Stimulated activated CD4-positive, alpha-beta T cell treated with anti-CD3 and anti-CD28 coated beads, Interleukin-1b, Interleukin-23, amount 100 ng/mL, for 24 hours (primary cell): ENCODE measurements at places on chromosomes 6 and 20.

DNA sequence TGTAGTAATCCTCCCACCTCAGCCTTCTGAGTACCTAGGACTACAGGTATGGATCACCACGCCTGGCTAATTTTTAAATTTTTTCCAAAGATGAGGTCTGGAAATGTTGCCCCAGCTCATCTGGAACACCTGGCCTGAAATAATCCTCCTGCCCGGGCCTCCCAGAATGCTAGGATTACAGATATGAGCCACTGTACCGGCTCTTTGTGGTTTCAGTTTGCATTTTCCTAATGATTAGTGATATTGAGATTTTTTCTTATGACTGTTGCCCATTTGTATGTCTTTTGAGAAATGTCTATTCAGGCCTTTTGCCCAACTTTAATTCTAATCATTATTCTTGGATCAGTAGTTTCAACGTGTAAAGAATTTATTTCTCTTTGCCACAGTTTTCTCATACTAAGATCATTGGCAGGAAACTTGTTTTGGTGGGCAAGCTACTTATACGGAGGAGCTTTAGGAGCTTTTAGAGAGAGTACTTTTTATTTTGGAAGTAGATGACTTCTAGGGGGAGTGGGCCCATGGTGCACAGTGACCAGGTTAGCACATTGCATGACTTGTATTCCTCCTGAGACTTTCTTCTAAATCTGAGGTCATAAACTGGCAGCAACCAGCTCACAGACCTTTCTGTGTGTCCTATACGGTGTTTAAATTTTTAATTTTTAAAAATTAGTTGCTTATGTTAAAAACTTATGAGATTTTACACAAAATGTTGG lies 62.3 kb downstream of the STK4 start:
- no peak for DNase-seq

- no peak for DNase-seq
Observed at GRCh38 chr6:26493258-26493657, 6.8 kb upstream of the BTN1A1 start.

- DNase-seq, result no peak
Observed at GRCh38 chr6:38391206-38391605, 248.5 kb downstream of the BTBD9 start.

DNA sequence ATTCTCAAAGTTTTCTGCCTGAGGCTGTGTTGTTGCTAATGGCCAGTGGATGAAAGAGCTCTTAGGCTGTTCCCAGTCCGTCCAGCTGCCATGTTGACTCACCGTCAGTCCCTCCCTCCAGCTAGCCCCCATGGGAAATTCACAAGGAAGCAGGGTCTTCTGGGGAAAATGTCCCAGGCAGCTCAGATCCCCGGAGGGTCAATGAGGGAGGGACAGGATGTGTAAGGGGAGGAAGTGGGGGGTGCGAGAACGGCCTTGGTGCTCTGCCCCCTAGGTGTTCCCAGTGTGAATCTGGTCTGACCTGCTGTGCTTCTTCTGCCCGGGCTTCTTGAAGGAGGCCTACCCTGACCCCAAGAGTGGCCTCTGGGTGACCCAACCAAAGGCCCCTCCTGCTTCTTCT lies 65.9 kb downstream of the CEBPB start:
- DNase-seq, result no peak

- DNase-seq, result no peak
Observed at GRCh38 chr6:142183351-142183750, 36.3 kb downstream of the VTA1 start.

DNA sequence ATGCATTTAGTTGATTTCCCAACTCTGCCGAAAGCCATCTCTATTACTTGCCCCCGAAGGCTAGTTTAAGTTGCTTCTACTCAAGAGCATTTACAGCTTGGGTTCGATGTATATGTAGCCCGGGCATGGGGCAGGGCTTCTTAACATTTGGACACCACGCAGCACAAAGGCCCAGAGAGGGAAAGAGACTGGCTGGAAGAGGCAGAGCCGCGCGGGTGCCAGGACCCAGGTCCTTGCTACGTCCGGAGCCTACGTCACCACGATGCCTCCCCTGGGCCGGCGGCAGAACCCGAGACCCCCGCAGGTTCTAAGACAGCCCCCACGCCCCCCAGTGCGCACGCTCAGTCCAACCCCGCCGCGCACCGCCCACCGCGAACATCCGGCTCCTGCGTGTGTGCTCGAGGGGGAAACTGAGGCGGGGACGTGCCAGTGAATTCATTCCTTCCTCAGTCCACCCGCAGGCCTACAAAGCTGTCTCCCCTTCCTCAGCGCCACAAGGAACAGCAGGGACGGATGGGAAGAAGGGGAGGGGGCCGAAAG lies 367 bp upstream of the PCIF1 start:
- DNase-seq, result peak; percentile 17

- no peak for DNase-seq
Observed at GRCh38 chr6:136084403-136084802, 165.7 kb downstream of the MTFR2 start.

GRCh38 chr6:101178748-101179147 lies 214.8 kb upstream of the GRIK2 start:
- no peak for DNase-seq

GRCh38 chr6:3456898-3457709 lies at the start of gene SLC22A23:
TSS of gene SLC22A23 (minus strand) at chr6:3457050. CDS start at chr6:3456559, 491 bp downstream.
- peak; percentile 36 for DNase-seq
